ENCODE measurements at places on chromosomes 16 and 17.

DNA sequence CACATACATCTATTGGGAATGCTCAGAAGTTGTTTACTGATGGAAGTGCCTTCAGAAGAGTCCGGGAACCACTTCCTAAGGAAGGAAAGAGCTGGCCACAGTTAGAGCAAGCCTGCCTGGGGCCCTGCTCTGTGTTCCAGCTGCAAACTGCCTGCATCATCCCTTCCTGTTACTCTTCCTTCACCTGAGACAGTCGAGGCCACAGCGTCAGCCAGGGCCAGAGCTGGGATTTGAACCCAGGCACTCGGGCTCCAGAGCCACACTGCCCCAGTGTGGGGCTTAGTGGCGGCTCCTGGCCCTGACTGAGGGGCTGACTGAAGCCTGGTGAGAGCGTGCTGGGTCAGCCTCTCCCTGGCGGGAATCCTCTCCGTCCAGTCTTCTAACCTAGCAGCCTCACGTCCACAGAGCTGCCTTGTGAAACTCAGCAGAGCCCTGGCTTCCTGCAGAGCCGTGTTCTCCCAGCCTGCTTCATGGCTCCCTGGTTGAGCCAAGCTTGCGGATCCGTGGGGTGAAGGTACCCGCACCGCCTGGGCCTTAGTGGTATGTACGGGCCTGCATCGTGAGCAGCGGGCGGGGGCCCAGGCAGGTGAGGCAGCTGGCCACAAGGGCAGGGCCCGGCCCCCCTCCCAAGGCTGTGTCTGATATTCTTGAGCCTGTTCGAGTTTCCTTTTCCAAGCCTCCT lies 4.6 kb upstream of the C17orf99 start:
- DNase-seq = no peak

- no peak for DNase-seq
Observed at GRCh38 chr16:30166202-30166902, 17.1 kb upstream of the CORO1A start.

DNA sequence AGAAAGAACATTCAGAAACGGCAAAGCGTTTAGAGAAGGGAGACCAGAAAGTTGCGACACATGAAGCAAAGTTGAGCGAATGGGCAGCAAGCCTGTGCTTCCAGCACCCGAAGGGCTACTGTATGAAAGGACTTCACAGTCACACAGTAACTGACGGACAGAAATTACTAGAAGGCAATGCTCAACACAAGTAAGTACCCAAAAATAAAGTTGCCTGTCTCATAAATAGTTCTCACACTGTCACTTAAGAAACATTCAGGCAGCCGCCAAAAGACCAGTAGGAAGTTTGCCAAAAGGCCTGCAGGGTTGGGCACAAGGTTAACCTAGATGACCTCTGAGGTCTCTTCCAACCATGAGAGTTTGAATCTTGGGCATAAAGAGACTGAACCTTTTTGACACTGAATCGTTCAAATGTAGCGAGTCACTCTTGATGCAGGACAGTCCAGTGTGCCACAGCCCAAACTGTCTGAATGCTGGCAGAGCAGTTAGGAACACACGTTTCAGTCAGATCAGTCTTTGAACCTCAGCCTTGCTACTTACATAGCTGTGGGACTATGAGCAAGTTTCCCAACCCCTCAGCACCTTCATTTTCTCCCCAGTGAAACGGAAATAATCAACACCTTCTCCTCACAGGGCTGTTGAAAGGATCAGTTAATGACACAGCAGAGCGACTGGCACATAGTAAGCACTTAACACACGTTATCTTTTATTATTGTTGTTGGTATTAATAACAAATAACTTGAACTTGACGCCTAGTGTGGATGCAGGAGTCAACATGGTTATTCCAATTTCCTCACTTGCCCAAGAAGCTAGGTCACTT lies 10.4 kb downstream of the NCBP3 start:
- DNase-seq = no peak

GRCh38 chr17:66260688-66261087 lies 31.5 kb upstream of the APOH start:
- no peak for DNase-seq

DNA sequence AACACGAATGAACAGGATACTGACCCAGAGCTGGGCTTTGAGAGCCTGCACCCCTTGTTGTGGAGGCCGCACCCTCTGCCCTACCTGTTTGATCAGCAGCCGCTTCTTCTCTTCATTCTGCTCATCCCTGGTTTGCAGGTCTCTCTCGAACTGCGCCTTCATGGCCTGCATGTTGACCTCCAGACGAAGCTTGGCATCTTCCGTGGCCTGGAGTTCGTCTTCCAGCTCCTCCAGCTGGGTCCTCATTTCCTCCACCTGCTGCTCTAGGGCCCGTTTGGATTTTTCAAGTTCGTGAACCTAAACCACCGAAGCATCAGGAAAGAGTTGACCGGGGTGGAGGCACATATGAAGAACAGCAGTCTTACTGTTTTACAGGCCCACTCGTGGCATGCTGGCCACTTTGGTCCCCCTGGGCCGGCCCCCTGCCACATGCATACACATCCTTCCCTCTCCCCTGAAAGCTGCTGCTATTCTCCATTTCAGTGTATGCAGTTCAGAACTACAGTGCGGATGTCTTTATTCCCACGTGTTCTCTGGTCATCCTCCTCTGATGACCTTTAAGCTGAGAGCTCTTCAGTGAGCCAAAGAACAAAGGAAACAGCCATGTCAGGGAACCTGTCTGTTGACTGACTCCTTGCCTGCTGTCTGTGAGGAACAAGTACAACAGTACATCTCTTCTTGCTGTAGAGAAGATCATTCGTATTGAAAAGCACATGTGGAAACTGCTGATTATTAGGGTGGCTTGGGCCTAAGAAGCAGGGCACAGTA lies 54.8 kb downstream of the NDEL1 start:
- no peak for DNase-seq

GRCh38 chr16:86931410-86931941 lies 353.1 kb downstream of the FOXL1 start:
- no peak for DNase-seq

DNA sequence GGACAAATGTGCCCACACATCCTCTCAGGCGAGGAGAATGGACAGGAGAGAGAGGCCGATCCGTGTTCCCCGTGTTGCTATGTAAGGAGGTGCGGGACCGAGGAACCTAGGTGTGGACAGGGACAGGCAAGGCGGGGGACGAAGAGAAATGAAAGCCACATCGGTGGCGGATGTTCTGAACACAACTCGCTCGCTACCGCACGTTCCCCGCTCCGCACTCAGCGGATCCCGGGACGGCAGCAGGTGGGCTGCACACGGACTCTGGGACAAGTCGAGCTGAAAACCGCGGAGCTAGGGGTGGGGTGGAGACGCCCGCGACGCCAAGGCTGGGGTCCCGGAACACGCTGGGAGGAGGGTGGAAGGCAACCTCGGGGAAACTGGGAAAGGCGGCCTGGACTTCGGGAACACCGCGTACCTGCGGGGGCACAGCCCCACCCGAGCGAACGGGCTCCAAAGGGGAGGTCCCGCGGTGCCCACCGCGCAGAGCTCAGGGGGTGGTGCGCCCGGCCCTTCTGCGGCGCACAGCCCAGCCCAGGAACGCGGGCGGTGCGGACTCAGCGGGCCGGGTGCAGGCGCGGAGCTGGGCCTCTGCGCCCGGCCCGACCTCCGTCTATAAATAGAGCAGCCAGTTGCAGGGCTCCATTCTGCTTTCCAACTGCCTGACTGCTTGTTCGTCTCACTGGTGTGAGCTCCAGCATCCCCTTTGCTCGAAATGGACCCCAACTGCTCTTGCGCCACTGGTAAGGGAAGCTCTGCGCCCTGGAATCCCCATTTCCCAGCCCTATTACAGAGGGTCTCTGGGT lies at the start of gene MT1E:
TSS of gene MT1E (plus strand) at position 642 of the 803 bp plus-strand sequence. CDS start at position 713, 71 bp downstream.
- peak; percentile 70 for DNase-seq

- peak; percentile 14 for DNase-seq
Observed at GRCh38 chr17:56913353-56913866, 439 bp downstream of the TRIM25 start.

- no peak for DNase-seq
Observed at GRCh38 chr16:49095539-49095938, 186.1 kb downstream of the CBLN1 start.

DNA sequence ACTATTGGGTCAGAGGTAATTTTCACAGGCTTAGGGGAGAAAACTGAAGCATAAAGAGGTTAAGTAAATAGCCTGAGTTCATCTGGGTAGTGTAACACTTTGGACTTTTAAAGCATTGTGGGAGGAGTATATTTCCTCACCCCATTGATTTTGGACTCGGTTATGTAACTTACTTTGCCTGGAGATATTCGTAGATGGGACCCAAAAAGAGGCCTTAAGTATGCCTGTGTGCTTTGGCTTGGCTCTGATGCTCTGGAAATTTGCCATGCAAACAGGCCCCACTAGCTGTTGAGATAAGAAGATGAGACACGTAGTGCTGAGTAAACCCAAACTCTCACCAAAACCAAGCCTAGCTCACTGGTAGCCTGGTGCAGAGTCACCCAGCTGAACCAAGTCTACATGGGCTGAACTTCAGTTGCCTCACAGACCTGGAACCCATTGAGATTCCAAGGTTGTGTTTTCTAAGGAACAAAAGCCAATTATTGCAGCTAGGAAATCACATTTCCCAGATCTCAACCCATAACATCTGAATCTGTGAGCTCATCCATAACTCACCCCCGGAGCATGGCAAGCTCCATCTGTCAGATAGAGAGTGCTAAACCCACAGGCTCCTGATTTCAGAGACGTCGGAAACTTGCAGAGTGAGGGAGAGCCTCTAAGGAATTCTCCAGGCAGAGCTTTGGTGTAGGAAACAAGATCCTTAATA lies 536.0 kb upstream of the C16orf82 start:
- DNase-seq = no peak

- no peak for DNase-seq
Observed at GRCh38 chr17:13508896-13509295, 92.8 kb downstream of the HS3ST3A1 start.

DNA sequence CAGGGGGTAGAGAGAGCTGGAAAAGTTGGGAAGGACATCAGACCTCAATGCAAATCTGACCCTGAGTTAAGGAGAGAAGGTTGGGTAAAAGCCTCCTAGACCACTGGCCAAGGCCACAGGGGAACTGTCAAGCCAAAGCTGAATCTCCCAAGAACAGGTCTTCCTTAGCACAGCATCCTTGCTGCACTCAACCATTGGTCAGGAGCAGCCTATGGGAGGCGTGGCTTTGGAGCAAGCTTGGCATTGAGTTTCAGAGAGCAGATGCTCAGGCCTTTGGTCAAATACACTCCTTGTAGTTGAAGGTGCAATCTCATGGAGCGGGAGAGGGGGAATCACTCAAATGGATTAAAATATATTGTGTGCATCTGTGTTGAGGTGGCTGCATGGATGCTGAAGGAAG lies 21.8 kb downstream of the SOX9 start:
- DNase-seq = no peak

GRCh38 chr17:6775871-6776405 lies at the start of gene FBXO39:
FBXO39 (plus strand) TSS chr17:6776215; CDS start chr17:6779869, 3,654 bp downstream.
- DNase-seq = no peak

GRCh38 chr16:84922351-84923120 lies 88.8 kb downstream of the ZDHHC7 start:
- no peak for DNase-seq

DNA sequence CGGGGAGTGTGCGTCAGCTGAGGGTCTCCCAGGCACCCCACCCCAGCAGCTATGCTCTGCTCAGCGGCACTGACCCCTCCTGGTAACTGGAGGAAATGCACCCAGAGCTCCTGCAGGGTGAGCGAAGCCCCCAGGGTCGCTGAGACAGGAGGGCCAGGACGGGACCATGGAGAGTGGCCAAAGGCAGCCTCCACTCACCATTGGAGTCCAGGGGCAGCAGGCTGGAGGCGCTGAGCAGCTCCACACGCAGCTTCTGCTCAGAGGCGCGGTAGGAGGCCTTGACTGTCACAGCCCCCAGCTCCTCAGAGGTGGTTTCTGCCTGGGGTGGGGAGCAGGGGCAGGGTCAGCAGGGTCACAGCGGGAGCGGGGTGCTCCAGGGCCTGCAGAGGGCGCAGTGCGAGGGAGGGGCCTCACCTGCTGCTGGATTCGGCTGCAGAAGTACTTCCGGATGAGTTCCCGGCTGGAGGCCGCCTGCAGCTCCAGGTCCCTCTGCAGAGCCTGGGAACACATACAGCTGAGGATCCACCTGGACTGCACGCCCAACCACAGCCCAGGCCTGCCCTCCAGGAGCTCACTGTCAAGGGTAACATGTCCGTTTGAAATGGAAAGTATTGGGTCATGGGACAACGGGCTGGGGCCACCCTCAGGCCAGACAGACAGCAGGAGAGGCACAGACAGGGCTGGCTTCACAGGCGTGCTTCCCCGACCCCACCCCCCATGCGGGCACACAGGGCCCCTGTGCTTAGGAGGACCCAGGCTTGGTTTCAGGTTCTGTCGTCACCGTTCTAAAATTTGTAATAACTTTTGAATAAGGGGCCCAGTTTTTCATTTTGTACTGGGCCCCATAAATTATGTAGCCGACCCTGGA lies 13.8 kb downstream of the UNC13D start:
- peak; percentile 38 for DNase-seq

GRCh38 chr17:79997011-79997660 lies 38.5 kb downstream of the TBC1D16 start:
- peak; percentile 44 for DNase-seq

DNA sequence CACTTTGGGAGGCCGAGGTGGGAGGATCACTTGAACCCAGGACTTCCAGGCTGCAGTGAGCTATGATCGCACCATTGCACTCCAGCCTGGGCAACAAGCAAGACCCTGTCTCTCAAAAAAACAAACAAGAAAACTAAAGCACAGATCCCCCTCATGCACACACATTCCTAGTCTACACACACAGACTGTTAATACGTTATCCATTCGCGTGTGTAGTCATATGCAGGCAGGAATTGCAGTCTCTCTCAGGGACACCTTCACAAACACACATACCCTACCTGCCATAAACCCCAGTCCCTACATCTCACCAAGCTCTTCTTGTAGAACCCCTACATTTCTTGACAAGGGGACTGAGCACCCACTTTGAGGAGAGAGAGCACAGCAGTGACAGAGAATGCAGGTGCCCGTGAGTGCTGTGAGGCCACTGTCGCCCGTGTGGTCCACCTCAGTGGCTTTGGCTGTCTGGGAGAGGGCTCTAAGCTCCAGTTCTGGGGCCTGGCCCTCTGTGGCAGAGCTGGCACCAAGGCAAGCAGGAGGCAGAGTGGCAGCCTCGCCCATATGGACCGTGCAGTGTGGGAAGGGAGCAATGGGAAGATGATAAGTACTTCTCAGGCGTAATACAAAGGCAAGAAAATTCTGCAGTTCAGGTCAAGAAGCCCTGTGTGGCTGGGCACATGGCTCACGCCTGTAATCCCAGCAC lies 59.0 kb upstream of the RPH3AL start:
- DNase-seq = no peak

- DNase-seq = no peak
Observed at GRCh38 chr16:87229230-87230188, 87.7 kb downstream of the C16orf95 start.

GRCh38 chr16:4052801-4053293 lies 63.4 kb downstream of the ADCY9 start:
- no peak for DNase-seq

DNA sequence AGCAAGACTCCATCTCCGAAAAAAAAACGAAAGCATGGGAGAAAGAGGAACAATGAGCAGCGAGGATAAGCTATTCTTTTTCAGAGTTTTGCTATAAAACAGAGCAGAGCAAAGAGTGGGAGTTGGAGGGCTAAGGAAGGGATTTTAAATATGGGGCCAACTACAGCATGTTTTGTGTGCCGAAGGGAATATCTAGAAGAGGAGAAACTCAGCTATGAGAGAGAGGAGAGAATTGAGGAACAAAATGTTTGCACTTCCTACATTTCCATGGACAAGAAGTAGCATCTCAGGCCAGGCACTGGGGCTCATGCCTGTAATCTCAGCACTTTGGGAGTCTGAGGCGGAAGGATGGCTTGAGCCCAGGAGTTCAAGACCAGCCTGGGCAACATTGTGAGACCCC lies 13.1 kb upstream of the GRB2 start:
- no peak for DNase-seq

- no peak for DNase-seq
Observed at GRCh38 chr16:83393196-83393981, 414.4 kb upstream of the HSBP1 start.

- peak; percentile 70 for DNase-seq
Observed at GRCh38 chr16:31265329-31266245, 5.8 kb downstream of the ITGAM start.
